ENCODE measurements at places on chromosomes 5 and 9. TPM values are rescaled to one million over a fixed set of nuclear protein-coding genes. Genes with fewer than 3 reads are reported as not detected.

DNA sequence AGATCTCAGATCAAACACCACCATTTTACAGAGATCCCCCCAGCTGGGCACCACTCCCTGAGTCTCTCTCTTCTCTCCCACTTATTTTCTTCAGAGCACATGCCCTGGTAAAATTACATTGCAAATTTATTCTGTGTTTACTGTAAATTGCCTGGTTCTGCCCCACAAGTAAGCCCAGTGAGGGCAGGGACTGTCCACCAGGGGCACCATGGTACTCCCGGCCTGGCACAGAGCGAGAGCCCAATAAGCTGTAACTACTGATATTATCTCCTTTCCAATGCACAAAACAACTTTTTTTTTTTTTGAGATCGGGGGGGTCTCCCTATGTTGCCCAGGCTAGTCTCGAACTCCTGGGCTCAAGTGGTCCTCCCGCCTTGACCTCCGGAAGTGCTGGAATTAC lies 123.0 kb downstream of the PAX5 start:
- DNase-seq, result no peak

- DNase-seq, result no peak
Observed at GRCh38 chr9:98097836-98098235, 21.2 kb downstream of the TRIM14 start.

The OLFML2A gene
- polyA plus RNA-seq, result 1.1 TPM

The FAM153A gene
- 0.06 TPM for polyA plus RNA-seq

- DNase-seq, result no peak
Observed at GRCh38 chr5:88808153-88808552, 74.8 kb downstream of the MEF2C start.

The IFNK gene
- polyA plus RNA-seq, result 32.7 TPM
